MCF 10A (cell line): ENCODE measurements at places on chromosomes 7 and 10.

GRCh38 chr7:24971333-24972165, 8.4 kb downstream of the OSBPL3 start:
- peak; percentile 85 for DNase-seq

- DNase-seq = peak; percentile 1
Measured at GRCh38 chr10:76543655-76544054, 1094.0 kb downstream of the KCNMA1 start.

GRCh38 chr10:71053169-71053895, 159.0 kb upstream of the UNC5B start:
- DNase-seq = no peak

GRCh38 chr7:82359426-82359825, 84.2 kb downstream of the CACNA2D1 start:
- DNase-seq = no peak

- no peak for DNase-seq
Measured at GRCh38 chr7:96187735-96188134, 134.2 kb downstream of the SLC25A13 start.

- DNase-seq = no peak
Measured at GRCh38 chr10:4029866-4030265, 244.9 kb upstream of the KLF6 start.

- no peak for DNase-seq
Measured at GRCh38 chr10:111116211-111116610, 39.4 kb downstream of the ADRA2A start.

DNA sequence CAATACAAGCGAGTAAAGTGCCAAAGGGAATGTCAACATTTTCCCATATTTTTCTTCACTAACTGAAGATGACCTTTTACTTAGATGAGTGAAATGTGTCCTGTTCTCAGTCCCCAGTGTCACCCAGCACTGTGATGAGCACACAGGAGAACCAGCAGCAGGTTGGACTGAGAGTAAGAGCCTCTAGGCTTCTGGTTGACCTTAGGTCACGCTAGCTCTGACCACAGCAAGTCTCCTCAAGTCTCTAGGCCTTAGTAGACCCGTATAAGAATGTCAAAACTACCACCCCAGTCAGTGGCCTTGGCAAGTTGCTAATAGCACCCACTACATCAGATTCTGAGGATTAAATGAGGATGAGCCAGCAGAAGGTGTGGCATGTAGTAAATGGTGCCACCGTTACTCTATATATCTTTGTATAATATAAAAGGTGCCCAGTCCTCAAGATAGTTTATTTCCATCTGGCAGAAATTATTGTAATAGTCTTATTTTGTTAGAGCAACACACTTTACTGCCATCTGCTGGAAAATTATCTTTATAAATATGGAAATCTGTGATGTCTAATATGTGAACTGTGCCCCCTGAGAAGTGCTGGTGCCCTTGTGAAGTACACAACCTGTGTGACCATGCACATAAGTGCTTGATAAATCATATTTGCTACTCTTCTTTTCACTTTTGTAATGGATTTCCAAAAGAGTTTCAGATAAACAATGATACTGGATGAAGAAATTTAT, 75.7 kb downstream of the SPAG6 start:
- peak; percentile 27 for DNase-seq

- no peak for DNase-seq
Measured at GRCh38 chr10:14146501-14146900, 184.2 kb downstream of the FRMD4A start.

DNA sequence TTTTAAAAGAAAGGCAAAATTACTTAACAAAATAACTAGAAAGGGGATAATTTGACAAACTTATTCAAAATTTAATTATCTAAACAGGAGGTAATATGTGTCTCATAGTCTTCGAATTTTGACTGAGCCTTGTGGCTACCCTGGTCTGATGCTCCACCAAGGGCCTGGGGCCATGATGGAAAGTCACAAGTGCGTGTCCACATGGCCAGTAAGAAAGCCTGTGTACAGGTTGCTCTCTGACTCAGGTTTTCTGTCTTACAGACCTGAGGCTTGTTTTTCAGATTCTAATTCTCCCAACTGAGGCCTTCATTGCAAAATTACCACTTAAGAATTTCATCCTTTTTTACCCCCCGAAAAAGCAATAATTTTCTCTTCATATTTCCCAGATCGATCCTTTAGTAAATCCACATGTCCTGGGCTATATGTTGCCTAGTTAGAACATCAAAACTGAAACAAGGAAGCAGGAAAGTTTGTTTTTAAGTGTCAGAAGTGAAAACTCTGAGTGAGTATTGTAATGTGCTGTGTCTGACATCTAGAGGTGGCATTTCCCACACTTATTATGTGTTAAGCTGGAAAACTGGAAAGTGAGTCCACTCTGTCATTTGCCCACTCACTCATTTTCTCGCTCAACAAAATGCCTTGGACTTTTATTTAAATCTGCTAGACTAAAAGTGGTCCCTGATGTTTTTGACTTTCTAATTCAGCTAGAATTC, 10.0 kb downstream of the CYP3A43 start:
- peak; percentile 30 for DNase-seq

DNA sequence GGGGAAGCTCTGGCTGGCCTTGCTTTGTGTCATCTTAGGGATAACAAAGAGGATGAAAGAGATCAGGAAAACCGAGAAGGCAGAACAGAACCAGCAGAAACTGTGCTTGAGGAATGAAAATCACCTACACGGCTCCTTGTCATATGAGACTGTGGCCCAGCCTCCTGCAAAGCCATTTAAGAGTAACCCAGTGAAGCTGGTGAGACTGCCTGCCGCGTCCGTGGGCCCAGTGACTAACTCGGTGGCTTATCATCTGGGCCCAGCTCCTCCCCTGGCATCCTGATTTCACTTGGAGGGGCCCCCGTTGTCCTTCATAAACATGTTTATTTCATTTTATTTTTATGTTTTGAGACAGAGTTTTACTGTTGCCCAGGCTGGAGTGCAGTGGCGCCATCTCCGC, 30.7 kb downstream of the HTRA1 start:
- no peak for DNase-seq

GRCh38 chr10:21760332-21760731, 226.3 kb downstream of the MLLT10 start:
- no peak for DNase-seq

DNA sequence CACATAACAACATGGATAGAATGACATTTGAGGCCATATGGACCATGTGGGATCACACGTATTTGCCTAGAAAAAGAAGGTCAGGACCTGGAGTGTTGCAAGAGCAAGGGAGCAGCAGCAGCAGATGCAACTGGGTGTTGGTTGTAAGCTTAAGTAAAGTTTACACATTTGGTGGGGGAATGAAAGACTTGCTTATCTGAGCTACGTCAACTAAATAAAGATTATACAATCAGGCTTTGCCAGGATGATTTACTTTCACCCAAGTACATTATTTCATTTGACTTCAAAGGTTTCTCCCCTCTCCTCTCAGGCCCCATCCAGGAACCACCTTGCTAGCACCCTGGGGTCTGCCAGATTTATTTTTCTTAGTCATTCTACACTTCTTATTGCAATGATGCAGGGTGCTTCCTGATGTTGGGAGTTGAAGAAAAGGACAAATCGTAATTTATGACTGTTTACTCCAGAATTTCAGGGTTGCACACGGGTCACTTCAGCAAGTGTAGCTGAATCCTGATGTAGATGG, 591.9 kb upstream of the IGFBP3 start:
- no peak for DNase-seq

- peak; percentile 39 for DNase-seq
Measured at GRCh38 chr10:119207713-119208552, 562 bp downstream of the GRK5 start.

GRCh38 chr10:79344502-79345195, 2.6 kb upstream of the PPIF start:
- no peak for DNase-seq

GRCh38 chr10:29238523-29239135, 50.2 kb upstream of the LYZL1 start:
- no peak for DNase-seq

- peak; percentile 77 for DNase-seq
Measured at GRCh38 chr10:24642921-24643678, 80.6 kb downstream of the ARHGAP21 start.

DNA sequence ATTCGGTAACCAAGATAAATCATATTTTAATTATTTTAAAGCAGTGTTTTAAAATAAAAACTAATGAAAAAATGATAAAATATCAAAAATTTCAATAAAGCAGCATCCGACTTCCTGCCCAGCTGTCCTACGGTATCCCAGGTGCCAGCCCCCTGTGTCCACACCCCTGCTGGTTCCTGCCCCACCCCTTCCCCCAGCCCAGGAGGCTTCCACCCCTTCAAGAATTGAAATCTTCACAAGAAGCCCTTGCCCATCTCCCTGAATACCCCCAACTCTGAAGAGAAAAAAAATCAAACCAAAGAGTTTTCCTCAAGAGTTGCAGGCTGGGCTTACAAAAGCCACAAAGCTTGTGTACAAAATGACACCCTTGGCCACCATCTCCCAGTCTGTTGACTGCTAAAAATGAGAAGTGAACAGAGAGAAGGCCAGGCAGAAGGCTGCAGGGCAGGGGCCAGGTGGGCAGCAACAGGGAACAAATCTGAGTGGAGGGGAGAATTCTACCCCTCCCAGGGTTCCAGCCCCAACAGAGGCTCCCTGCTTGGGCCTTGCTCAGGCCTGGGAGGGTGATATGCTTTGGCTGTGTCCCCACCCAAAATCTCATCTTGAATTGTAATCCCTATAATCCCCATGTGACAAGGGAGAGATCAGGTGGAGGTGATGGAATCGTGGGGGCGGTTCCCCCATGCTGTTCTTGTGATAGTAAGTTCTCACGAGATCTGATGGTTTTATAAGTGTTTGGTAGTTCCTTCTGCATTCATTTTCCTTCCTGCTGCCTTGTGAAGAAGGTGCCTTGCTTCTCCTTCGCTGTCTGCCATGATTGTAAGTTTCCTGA, 14.5 kb downstream of the GPRIN2 start:
- no peak for DNase-seq

- no peak for DNase-seq
Measured at GRCh38 chr7:157124690-157125089, 14.0 kb upstream of the UBE3C start.

DNA sequence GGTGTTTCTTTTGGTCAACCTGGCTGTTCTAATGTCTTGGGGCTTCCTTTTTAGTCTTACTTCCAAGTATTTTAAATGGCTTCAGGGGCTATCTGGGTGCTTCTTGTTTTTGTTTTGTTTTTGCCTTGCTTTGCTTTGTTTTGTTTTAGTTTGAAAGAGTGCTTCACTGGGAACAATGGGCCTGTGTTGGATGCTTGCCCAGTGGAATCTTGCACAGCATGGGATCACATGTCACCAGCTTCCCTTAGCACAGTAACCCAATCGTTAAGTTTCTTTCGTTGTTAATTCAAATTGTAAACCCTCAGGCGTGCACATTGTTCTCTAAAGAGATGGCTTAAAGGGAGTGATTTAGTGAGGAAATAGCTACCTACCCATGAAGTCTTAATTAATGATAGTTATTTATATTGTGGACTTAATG, 8.9 kb downstream of the COL17A1 start:
- peak; percentile 65 for DNase-seq

DNA sequence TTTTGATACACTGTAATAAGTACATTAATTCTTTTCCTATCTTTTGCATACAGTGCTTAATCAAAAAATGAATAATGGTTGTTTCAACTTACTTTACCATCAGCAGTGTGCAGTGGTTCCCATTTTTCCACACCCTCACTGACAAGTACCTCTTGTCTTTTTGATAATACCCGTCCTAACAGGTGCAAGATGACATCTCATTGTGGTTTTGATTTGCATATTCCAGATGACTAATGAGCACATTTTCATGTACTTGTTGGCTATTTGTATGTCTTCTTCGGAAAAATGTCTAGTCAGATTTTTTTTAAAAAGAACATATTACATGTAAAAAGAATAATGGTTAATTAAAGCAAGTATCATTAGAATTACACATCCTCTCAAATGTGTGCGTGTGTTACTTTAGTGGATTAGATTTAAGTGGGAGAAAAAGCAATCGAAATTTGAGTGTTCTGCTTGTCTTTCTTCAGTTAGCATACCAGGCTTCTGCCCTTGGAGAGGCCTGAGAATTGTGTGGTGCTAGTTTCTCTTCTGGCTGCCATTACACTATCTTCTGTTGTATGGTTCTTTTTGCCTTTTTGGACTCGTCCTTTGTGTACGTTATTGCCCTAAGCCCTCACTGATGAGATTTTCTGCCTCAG, 291.2 kb downstream of the AUTS2 start:
- no peak for DNase-seq

DNA sequence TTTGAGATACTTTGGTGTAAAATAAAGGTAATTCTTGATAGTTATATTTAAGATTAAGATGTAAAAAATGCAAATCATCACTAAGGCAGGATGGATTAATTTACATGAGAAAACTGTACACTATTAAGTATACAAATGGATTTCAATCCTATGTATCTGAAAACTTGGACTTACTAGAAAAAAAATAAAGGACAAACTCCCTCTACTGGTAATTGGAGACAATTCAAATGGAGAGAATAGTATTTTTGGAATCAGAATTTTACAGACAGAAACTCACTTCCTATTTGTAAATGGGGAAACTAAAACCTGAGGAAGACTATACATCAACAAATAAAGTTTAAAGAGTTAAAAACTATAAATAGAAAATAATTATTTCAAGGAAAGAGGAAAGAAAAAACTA, 62.6 kb downstream of the CUL2 start:
- DNase-seq = peak; percentile 38

GRCh38 chr7:156578578-156578940, 62.0 kb upstream of the RNF32 start:
- no peak for DNase-seq

GRCh38 chr7:130881091-130881798, 147.2 kb upstream of the KLF14 start:
- no peak for DNase-seq

- no peak for DNase-seq
Measured at GRCh38 chr10:122259075-122259466, 12.0 kb upstream of the BTBD16 start.

- DNase-seq = no peak
Measured at GRCh38 chr10:68184546-68184945, 47.4 kb downstream of the ATOH7 start.

DNA sequence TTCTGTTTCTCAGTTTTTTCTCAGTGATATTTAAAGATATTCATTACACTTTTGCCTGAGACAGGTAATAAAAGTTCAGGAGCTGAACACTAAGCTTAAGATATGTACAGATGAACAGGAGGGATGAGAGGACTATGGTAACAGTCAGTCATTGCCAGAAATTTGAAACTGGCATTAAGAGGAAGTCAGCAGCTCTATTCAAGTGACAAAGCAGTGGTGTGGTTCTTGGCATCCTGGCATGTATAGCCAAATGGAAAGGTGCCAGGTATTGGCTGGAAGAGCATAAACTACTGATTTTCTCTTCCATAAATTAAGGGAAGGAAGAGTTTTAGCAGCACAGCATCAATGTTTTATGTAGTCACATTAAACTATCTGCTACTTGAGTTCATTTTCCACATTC, 22.7 kb downstream of the HOXA1 start:
- DNase-seq = peak; percentile 37
